LoVo (cell line): ENCODE measurements at places on chromosomes 16 and 17.
A peak's percentile ranks its signal among the peaks of the same experiment; 100 is the strongest.

GRCh38 chr17:903691-904481 lies 75.7 kb downstream of the NXN start:
- DNase-seq = no peak

DNA sequence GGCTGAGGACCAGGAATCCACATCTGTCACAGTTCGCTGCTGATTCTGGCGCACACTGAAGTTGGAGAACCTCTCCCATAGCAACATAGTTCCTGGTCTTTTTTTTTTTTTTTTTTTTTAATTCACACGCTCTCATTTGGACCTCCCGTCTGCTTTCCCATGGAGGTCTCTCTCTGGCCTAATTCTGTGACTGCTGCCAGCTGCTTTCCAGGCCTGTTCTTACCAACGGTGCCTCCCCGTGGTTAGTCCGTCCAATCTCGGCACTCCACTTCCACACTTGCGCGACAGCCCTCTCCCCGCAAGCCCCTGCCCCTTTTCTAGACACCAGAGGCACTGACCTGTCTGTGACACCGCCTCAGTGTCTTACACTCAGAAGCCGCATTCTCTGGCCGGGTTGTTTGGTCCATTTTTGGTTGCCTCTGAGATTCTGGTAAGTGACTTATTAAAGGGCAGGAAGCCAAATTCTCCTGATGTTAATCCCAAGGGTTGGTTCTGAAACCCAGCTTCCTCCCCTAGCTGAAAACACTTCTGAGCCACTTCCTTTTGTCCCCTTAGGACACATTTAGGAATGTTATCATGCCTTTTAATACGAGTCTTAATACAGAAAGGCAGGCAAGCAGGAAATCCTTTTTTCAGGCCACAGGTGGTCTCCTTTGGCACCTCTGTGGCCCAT lies 1.1 kb upstream of the AKTIP start:
- DNase-seq = no peak

DNA sequence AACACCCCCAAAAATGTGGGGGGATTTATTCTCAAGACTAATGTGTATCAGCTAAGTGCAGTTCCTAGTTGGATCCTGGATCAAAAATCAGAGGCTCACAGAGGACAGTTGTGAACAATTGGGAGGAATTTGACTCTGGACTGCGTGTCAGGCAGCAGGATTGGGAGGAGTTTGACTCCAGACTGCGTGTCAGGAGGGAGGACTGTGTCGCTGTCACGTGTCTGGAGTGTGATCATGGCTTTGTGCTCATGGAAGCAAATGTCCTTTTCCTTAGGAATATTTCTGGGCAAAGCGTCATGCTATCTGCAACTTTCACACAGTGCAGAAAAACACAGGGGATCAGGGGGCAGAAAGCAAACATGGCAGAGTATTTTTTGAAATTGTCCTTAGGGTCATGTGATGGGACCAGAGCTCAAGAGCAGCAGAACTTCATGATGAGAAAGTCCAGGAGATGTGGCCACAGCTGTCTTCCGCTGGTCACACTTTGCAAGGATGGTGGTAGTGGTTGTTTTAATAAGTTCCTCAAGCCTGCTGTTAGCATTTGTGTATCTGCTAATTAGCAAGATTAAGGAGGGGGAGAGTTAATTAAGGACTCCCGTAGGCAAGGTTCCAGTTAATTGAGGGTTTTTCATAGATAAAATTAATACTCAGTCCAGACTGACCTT lies 122.0 kb upstream of the CHMP6 start:
- DNase-seq = no peak

- no peak for DNase-seq
These were observed 133.5 kb downstream of the SEC14L1 start for GRCh38 chr17:77274096-77274845.

- DNase-seq = no peak
These were observed 26.9 kb downstream of the RANBP10 start for GRCh38 chr16:67779256-67780014.

DNA sequence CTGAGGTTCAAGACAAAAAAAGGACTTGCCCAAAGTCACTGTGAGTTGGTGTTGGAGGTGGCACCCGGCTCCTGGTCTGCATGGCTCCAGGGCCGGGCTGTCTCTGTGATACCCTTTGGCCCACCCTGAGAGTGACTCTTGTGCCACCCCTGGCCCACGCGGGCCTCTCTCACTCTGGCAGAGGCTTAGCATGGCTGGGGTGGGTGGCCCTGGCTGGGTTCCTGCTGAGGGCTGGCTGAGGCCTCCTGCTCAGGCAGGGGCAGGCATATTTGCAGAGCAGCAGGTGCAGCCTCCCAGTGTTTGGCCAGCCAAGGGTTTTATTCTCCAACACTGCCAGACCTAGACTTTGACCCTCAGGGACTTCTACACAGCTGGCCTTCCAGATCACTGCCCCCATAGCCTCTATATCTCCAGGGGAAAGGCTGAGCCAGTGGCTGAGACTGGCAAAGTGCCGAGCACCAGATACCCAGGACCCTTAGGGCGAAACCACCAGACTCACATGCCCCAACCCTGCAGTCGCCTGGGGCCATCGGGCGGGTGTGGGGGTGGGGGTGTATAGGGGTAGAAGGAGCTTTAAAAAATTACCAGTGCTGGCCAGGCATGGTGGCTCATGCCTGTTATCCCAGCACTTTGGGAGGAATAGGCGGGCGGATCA lies 21.5 kb upstream of the ADGRG1 start:
- DNase-seq = no peak

GRCh38 chr17:8073627-8074484 lies 13.7 kb downstream of the ALOX12B start:
- peak; percentile 71 for DNase-seq

DNA sequence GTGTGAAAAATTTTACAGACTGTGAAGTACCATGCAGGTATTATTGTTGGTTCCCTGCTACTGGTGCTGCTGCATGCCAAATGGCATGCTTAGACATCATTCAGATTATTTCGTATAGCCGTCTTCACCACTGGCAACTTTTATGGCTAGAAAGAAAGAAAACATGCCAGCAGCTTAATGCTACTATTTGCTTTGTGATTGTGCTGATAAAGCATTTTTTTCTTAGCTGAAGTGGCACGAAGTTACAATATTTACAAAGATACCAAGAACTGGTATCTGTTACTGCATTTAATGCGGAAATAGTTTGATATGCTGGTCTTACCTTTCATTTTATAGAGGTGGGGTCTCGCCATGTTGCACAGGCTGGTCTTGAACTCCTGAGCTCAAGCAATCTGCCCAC lies 8.2 kb downstream of the ZNHIT3 start:
- DNase-seq = no peak

DNA sequence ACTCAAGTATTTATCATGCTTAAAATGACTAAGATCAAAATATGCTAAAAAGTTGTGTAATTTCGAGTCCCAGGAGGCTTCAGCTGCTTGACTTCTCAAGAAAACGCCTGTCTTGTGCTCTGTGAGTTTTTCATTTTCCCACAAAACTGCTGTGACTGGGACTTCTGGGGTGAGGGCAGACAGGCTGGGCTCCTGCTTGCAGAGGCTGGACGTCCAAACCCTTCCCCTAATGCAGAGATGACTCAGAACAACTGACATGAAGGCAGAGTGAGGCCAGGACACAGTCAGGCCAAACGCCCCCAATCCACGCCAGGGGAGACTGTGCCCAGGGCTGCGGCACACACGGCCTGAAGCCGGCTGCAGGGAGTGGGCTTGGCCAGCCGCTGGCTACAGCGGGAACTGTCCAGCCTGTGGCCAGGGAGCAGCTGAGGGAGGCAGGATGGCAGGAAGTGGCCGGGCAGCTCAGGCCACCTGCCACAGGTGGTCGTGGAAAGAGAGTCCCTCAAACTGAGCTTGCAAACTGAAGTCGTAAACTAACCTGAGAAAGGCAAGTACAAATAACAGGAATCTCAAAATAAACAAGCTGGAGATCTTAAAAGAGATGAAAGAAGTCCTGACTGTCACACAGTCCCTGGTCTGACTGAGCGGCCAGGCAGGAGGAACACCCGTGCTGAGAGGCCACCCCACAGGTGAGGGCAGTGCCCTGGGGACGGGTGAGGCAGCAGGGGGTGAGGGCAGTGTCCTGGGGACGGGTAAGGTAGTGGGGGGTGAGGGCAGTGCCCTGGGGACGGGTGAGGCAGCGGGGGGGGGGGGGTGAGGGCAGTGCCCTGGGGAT lies 21.3 kb upstream of the HEXD start:
- DNase-seq = no peak

GRCh38 chr16:55369151-55369550 lies 45.1 kb downstream of the IRX6 start:
- no peak for DNase-seq

DNA sequence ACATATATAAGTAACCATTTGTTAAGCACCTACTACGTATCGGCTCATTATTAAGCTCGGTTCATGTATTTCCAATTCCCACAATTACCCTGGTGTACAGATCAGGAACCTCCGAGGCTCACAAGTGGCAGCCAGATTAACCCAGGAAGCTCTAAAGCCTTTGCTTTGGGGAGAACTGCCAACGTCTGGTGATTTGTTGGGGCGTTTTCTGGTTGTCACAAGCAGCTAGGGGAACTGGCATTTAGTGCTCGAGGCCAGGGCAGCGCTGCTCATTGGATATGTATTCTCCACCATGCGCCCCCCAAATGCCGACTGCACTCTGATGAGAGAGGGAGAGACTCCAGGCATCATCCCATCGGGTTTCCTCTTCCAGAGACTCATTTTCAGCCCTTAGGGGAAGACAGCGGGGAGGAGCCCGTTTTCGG lies 541 bp downstream of the ZNF18 start:
- peak; percentile 52 for DNase-seq

DNA sequence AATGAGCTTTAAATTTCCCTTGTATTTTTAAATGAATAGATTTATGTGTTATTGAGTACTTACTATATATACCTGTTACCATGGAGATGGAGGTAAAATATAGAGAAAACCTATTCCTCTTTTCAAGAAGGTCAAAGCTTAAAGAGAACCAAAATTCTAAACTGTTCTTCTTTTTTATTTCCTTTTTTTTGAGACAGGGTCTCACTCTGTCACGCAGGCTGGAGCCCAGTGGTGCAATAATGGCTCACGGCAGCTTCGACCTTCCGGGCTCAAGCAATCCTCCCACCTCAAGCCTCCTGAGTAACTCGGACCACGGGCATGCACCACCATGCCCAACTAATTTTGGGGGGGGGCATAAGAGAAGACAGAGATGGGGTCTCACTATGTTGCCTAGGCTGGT lies 25.0 kb upstream of the TMEM97 start:
- DNase-seq = no peak

DNA sequence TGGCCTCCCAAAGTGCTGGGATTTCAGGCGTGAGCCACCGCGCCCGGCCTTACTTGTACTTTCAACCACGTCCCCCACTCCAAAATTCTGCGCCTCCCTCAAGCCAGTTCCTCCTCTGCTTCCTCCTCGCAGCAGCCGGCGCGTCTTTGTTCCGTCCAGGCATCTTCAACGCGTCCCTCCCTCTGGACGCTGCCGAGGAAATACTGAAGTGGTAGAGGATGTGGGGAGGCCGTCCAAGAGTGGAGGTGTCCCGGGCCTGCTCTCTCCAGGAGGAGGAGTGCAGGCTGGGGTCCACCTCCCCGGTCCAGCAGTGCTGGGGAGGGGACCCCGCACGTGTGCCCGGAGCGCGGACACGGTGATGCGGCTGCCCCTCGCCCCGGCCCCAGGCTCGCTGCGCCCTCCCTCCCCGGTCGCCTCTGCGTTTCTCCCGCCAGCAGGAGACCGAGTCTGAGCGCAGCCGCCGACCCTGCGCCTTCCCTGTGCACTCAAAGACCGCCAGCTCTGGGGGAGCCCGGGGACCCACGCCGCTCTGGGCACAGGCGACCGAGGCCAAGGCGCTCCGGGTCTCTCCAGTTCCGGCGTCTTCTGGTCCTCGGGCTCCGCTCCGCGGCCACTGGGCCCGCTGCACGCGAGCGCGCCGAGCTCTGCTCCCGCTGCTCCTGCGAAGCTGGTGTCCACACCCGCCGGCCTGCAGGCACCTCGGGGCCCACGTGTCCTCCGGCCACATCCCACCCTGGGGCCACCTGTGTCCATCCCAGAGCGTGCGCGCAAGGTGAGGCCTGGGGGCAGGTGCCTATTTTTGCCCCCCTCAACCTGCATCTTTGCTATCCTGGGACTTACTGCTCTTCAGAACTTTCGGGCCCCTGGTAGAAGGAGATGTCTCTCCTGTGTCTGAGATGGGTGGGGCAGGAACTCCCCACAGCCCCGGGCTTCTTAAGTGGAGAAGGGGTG lies 31.7 kb downstream of the OSBPL7 start:
- DNase-seq = no peak

- no peak for DNase-seq
These were observed 8.3 kb upstream of the SPPL2C start for GRCh38 chr17:45836047-45837044.

- DNase-seq = no peak
These were observed 39.8 kb upstream of the ANKFN1 start for GRCh38 chr17:56113486-56113885.

GRCh38 chr17:45854209-45854608 lies 9.5 kb downstream of the SPPL2C start:
- DNase-seq = no peak

GRCh38 chr16:21222495-21223337 lies 10.8 kb upstream of the ANKS4B start:
- no peak for DNase-seq

DNA sequence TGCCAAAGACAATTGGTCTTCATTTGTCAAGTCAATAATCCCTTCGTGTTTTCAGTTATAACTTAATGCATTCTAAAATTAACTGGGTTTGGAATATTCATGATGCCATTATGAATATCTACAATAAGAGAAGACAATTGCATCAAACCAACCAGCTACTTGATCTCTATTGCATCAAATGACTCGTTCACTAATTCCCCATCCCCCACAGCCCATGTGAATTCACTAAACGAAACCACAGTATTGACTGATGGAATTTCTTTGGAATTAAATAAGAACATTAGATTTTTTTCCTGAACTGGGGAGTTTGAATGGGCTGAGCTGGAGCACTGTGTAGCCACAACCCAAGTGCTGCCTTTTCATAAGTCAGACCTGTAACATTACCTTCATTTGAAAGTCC lies 65.3 kb downstream of the HS3ST3B1 start:
- DNase-seq = no peak

DNA sequence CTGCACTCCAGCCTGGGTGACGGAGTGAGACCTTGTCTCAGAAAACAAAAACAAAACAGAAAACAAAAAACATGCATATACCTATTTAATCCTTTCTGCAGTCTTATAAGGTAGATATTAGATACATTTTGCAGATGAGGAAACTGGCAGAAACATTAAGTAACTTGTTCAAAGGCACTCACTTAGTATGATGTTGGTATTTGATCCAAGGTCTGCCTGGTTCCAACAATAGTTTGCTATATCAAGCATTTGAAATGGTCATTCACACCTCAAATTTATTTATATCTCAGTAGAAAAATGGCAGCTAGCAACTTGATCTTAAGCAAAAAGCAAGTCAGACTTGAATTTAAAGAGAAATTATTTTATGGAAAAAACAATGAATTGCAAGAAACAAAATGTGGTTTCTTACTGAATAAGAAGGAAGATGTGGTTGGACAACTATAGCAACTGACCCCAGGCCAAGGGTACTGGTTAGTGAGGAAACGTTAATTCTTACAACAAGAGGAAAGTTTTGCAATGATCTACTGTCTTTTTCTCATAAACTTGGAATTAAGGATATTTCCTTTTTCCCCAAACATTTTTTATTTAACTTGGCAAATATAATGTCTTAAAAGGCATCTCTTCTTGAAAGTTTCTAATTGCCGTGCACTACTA lies 19.7 kb downstream of the DHRS7B start:
- DNase-seq = no peak
